ENCODE measurements at places on chromosomes 3 and 15.

DNA sequence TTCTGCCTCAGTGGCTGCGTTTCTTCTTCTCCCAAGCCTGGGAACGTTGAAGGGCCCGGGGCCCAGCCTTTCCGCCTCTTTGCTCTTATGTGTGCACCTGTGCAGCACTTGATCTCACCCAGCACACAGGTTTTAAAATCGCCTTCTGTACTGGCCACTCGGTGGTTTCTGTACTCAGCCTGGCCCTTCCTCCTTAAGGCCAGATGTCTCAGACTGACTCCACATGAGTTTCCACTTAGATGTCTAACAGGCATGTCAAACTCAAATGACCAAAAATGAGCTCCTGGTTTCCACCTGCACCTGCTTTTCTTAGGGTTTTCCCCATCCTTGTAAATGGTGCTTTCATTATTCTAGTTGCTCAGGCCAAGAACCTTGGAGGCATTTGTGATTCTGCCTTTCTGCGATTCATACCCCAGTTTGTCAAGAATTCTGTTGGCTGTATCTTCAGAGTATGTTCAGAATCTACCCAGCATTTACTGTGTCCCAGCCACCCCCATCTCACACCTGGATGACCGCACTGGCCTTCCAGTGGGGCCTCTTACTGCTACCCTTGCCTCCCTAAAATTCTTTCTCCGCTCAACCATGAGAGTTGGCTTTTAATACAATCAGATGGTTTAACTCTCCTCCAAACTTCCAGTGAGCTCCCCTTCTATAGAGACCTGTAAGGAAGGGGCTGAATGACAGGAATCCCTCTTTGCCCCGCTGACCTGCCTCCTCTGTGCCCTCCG lies 2.2 kb upstream of the TRAK1 start:
- no peak for DNase-seq

GRCh38 chr3:31832551-31832950 lies 148.5 kb downstream of the OSBPL10 start:
- no peak for DNase-seq

GRCh38 chr3:142723968-142724681 lies at the start of gene TRPC1:
Gene TRPC1 (plus strand): TSS chr3:142724034. CDS start chr3:142724560, 526 bp downstream.
- peak; percentile 76 for DNase-seq

- DNase-seq: no peak
These were observed 111.6 kb upstream of the SLC6A6 start for GRCh38 chr3:14290631-14291385.

- peak; percentile 54 for DNase-seq
These were observed 39.2 kb upstream of the BCL2A1 start for GRCh38 chr15:80010131-80010673.

GRCh38 chr15:63606308-63606707 lies 9.1 kb downstream of the FBXL22 start:
- DNase-seq: no peak

GRCh38 chr3:188720215-188720614 lies 451.6 kb upstream of the TPRG1 start:
- no peak for DNase-seq

- DNase-seq: peak; percentile 68
These were observed 13.7 kb downstream of the CELF6 start for GRCh38 chr15:72306211-72306785.

- DNase-seq: no peak
These were observed 618 bp downstream of the PARL start for GRCh38 chr3:183884097-183884426.

GRCh38 chr15:65305150-65305758 lies 777 bp downstream of the RNU5B-1 start:
- DNase-seq: no peak

GRCh38 chr3:43855674-43856299 lies 165.0 kb downstream of the ABHD5 start:
- peak; percentile 56 for DNase-seq

- no peak for DNase-seq
These were observed 41.8 kb upstream of the MUC13 start for GRCh38 chr3:124976383-124976782.

DNA sequence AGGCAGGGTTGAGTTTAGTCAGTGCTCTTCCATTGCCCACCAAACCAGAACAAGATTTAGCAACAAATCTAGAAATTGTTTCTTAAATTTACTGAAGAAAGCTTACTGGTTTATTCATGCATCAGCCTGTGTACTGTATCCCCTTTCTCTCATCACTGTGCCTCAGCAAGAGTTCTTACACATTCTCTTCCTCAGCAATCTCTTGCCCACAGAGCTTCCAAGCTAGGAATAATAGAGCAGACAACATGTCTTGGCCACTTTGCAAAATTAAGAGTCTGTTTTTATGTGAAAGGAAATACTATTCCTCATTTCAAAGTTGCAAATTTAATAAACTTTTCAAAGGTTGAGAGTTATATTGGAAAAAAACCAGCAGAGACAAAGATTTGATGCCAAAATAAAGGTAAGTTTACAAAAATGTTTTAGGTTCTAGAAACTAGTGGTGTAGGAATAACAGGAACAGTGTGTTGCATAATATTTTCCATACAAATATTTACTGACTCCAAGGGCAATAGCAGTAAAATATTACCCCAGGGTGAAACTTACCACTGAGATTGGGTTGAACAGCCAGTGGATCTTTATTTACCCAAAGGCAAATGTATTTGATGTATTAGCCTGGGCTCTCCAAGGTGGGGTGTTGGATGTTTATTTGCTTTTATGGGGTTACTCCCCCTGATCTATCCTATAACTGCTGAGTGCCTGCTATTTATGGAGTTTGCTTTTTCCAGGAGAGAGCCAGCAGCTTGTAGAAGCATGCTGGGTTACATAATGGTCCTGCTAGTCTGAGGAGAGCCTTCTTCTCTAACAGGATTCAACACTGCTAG lies 276.7 kb downstream of the ADAMTSL3 start:
- no peak for DNase-seq

- DNase-seq: no peak
These were observed 589.6 kb downstream of the PDCD6IP start for GRCh38 chr3:34387826-34388564.
